ENCODE measurements at places on chromosomes 7 and 10. TPM values are rescaled to one million over a fixed set of nuclear protein-coding genes. Genes with fewer than 3 reads are reported as not detected.

DNA sequence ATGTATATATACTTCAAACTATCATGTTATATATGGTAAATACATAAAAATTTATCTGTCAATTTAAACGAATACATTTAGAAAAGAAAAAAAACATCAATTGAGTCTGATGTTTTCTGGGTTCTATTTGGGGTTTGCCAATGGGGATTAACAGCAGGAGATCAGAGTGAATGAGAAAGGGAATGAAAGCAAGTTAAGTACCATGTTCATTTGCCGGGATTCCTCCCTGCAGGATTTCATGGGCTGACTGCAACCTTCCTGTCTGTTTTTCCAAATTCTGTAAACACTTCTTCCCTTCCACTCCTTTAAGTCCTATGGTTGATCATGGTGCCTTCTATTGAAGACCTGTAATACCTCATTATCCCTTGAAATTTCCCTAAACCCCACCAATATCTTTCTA lies 33.9 kb upstream of the SEMA3A start:
- H3K4me1 ChIP-seq = no peaks in the 10 kb centered on the region
- no peaks in the 10 kb centered on the region for H3K36me3 ChIP-seq
- H3K4me3 ChIP-seq = no peak overlapping the region
- no peak overlapping the region for H3K27ac ChIP-seq
- H3K27me3 ChIP-seq = no peaks in the 10 kb centered on the region

Gene CUZD1
- total RNA-seq = 3.1 TPM

DNA sequence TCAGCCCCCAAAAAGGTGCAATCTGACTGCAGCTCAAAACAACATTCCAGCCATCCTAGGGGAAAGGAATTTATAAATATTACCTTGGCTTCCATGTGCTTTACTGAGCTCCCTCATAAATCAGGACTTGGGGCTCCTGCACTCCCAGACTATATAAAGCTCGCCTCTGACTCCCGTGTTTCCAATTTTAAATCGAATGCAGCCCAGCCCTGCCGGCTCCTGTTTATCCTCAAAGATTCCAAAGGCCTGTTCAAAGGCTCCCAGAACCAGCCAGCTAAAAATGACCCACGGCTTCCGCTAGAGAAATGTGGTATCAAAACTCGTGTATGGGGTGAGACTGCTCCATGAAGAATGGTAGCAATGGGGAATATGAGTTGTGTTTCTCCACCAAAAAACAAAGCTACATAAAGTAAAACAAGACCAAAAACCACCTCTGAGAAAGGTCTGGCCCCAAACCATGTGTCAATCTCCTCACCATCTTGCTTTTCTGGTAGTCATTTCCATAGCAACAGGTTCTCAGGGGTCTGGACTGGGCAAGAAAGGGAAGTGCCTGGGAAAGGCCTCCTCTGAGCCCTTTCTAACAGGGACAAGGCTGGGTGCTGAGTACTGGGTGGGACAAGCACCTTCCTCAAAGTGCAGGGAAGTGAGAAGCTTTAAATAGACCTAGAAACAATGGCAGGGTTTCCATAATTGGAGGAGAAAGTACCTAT lies 5.1 kb downstream of the CALML3 start:
- H3K27ac ChIP-seq = no peak overlapping the region
- DNase-seq = no peak
- no peaks in the 10 kb centered on the region for H3K36me3 ChIP-seq
- no peaks in the 10 kb centered on the region for H3K4me1 ChIP-seq
- no peaks in the 10 kb centered on the region for H3K27me3 ChIP-seq

GRCh38 chr10:126929391-126929790 lies 24.2 kb downstream of the DOCK1 start:
- H3K4me3 ChIP-seq = no peak overlapping the region
- H3K27me3 ChIP-seq = no peaks in the 10 kb centered on the region
- H3K27ac ChIP-seq = no peak overlapping the region

DNA sequence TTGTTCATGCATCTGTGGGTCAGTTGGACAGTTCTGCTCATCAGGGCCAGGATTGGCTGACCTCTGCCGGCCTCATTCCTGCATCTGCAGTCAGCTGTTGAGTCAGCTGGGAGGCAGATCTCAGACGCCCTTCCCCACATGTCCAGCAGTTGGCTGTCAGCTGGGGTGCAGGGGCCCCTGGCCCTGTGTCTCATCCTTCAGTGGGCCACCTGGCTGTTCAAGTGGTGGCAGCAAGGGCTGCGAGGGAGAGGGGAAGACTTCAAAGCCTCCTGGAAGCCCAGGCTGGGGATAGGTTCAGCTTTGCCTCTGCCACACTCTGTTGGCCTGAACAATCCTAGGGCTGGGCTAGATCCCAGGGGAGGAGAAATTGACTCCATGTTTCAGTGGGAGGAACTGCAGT lies 33.2 kb downstream of the TACR2 start:
- no peak overlapping the region for H3K27ac ChIP-seq
- no peak overlapping the region for H3K4me3 ChIP-seq
- peaks cover 67% of the 10 kb centered on the region for H3K36me3 ChIP-seq
- no peaks in the 10 kb centered on the region for H3K27me3 ChIP-seq

DNA sequence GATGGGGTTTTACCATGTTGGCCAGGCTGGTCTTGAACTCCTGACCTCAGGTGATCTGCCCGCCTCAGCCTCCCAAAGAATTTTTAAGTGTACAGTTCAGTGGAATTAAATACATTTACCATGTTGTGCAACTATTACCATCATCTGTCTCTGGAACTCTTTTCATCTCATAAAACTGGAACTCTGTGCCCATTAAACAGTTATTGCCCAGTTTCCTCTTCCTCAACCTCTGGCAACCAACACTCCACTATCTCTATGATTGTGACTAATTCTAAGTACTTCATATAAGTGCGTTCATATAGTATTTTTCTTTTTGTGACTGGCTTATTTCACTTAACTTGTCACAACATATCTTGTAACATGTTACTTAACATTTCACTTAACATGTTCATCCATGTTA lies 41.3 kb upstream of the ATXN7L1 start:
- H3K4me1 ChIP-seq = no peaks in the 10 kb centered on the region
- peaks cover 2% of the 10 kb centered on the region for H3K36me3 ChIP-seq
- no peak for DNase-seq
- H3K27ac ChIP-seq = no peak overlapping the region
- H3K27me3 ChIP-seq = no peaks in the 10 kb centered on the region

DNA sequence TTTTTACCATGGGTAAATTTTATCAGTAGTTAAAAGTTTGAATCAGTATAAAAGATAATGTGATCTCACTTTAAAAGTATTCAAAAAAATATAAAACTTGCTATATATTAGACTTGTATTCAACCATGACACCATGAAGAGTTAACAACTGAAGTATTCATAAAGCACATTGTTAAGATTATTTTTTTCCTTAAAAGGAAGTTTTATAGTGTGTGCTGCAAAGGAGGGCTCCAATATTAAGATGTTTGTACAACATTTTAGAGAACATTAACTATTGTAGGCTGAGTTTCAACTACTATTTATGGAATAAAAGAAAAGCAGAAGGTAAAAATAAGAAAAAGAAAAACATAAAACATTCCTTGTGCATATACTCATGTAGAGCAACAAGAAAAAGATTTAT lies 24.5 kb upstream of the CUBN start:
- H3K36me3 ChIP-seq = peaks cover 10% of the 10 kb centered on the region
- H3K4me1 ChIP-seq = peaks cover 3% of the 10 kb centered on the region
- H3K4me3 ChIP-seq = no peak overlapping the region
- no peak for DNase-seq

Gene BAMBI
- total RNA-seq = 0.18 TPM

DNA sequence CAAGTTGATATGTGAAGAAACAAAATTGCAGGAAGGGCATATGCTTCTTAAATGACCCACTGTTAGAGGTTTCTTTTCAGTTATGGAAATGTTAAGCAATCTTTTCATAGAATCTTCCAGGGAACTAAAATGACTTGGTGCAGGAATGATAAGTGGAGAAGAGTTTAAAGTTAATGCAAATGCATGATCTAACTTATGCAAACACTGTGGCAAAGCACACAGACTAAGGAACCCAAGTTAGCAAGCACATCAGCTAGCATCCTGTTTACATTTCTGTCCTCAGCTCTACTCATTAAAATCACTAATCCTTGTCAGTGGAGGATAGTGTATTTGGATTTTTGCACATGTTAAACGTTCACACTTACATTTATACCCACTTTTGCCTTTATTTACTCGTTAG lies 9.3 kb downstream of the CLCN1 start:
- DNase-seq = no peak
- no peaks in the 10 kb centered on the region for H3K27me3 ChIP-seq
- H3K27ac ChIP-seq = peak overlapping the region; percentile 36
- peaks cover 10% of the 10 kb centered on the region for H3K4me1 ChIP-seq
- no peaks in the 10 kb centered on the region for H3K36me3 ChIP-seq

- H3K36me3 ChIP-seq = no peaks in the 10 kb centered on the region
- peaks cover 1% of the 10 kb centered on the region for H3K4me1 ChIP-seq
- DNase-seq = no peak
- no peak overlapping the region for H3K4me3 ChIP-seq
Observed at GRCh38 chr7:508461-509170, 11.0 kb downstream of the PDGFA start.

DNA sequence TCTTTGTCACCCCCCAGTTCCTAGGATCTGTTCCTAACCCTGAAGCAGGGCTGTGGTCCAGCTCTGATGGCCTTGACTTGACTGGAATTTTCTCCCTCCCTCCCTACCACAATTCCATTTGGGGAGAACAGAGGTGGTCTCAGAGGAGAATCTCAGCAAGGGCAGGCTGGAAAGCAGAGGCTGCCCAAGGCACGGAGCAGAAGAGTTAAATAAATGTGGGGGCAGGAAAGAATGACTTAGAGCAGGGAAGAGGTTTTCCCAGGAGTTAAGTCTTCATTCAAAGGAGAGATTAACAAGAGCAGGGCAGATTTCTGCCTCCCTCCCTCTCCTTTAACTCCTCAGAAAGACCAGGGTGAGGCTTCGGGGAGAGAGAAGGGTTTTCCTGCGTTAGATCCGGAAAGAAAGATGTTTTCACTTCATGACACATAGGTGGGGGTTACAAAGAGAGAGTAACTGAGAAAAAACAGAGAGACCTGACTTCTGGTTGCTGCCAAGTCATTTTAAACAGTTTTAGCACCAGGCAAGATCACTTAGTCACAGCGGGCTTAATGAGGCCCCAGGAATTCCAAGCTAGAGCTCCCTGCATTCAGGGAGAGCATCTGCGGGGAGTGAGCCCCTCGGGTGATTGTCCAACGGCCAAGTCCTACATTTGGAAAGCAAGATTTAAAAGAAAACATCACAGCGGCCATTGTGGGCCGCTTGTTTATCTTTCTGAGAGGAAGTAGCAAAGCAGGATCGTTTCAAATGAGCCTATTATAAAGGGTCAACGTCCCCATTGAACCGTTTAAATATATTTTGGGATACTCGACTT lies 78.7 kb downstream of the ARHGAP22 start:
- DNase-seq = no peak
- H3K4me1 ChIP-seq = peaks cover 2% of the 10 kb centered on the region
- no peak overlapping the region for H3K27ac ChIP-seq
- peaks cover 57% of the 10 kb centered on the region for H3K27me3 ChIP-seq

GRCh38 chr10:104043854-104044253 lies 41.8 kb downstream of the COL17A1 start:
- no peak for DNase-seq
- peaks cover 3% of the 10 kb centered on the region for H3K27me3 ChIP-seq
- no peaks in the 10 kb centered on the region for H3K36me3 ChIP-seq

DNA sequence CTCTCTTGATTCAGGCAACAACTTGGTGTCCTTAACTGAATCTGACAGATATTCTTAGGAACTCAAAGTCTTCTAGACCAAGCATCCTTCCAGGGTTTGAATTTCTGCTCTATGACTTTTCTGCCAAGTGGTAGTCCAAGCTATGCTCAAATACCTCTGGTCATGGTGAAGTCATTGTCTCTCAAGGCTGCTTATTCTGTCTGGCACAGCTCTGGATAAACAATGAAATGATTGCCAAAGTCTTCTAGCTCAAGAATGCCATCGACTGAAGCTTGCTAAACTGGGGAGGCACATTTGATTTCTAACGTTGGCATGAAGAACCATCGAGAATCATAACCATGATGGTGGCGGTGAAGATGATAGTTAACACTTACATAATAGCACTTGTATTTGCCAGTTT lies 116.2 kb upstream of the MKX start:
- no peak overlapping the region for H3K4me3 ChIP-seq
- H3K27ac ChIP-seq = no peak overlapping the region
- H3K27me3 ChIP-seq = peaks cover 3% of the 10 kb centered on the region
- H3K36me3 ChIP-seq = no peaks in the 10 kb centered on the region

DNA sequence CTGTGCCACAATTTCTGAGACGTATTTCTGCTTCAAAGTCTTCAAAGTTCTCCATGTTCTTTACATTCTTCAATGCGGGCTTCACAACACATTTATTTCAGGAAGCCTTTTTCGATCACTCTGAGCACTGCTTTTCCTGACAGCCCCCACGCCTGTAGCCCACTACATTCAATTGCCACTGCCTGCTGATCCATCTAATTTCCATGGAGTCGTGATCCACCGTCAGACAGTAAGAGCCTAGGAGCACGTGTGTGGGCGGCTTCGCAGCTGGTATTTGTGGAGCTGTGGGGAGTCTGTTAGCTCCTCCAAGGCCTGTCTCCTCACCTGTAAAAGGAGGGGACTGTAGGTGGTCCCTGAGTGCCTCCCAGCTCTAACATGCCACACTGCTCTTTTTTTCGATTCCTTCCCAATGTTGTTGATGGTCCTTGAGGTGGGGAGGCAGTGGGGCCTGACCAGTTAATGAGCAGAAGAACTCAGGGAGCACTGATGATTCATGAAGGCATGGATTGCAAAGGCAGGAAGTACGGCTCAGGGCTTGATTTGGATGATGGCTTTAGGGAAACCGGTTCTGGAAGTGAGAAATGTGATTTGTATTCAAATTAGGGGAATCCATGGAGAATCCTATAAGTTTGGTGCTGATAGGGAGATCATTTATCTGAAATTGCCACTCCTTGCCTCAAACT lies 401.1 kb upstream of the PODXL start:
- H3K4me1 ChIP-seq = no peaks in the 10 kb centered on the region
- no peaks in the 10 kb centered on the region for H3K36me3 ChIP-seq
- no peaks in the 10 kb centered on the region for H3K27me3 ChIP-seq
- DNase-seq = no peak
- no peak overlapping the region for H3K4me3 ChIP-seq

DNA sequence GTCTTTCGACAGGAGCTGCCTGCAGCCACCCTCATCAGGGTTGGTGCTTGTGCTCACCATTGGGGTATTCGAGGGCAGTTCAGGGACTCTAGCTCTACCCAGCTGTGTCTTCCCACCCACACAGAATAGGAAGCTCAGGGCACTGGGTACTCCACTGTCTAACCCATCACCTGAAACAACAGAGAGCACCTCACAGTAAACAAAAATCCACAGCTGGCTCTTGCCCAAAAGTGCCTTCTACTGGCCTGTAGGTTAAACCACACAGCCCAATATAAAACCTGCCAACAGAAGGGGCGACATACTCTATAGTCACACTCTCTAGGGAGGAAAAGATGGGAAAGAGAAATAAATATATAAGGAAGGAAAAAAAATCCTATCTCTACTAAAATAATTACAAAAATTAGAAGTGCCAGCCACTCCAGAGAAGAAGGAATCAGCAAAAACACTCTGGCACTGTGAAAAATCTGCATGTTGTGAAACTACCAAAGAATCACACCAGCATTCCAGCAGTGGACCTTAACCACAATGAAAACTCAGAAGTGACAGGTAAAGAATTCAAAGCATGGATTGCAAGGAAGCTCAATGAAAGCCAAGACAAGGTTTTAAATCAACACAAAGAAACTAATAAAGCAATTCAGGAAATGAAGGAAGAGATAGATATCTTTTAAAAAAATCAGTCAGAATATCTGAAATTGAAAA lies 110.0 kb downstream of the HGF start:
- H3K4me3 ChIP-seq = no peak overlapping the region
- H3K36me3 ChIP-seq = no peaks in the 10 kb centered on the region
- no peaks in the 10 kb centered on the region for H3K4me1 ChIP-seq
